ENCODE measurements at places on chromosomes 6 and 20. TPM values are rescaled to one million over a fixed set of nuclear protein-coding genes. Genes with fewer than 3 reads are reported as not detected.

The PHACTR3 gene
- polyA plus RNA-seq: 11.3 TPM

The OR2H2 gene
- not detected for polyA plus RNA-seq

The DDRGK1 gene
- 35.7 TPM for polyA plus RNA-seq

The CLPSL1 gene
- polyA plus RNA-seq: not detected

The TRIM38 gene
- polyA plus RNA-seq: 3.4 TPM

The COL9A3 gene
- polyA plus RNA-seq: 0.16 TPM

The GSTA5 gene
- not detected for polyA plus RNA-seq

The GCNT2 gene
- polyA plus RNA-seq: 0.02 TPM

The HSP90AB1 gene
- 1,054 TPM for polyA plus RNA-seq

The SLC22A1 gene
- polyA plus RNA-seq: 0.08 TPM

The SERAC1 gene
- 5.3 TPM for polyA plus RNA-seq

The CD83 gene
- 1.9 TPM for polyA plus RNA-seq

The RING1 gene
- 17.0 TPM for polyA plus RNA-seq

The ENPP1 gene
- polyA plus RNA-seq: 0.17 TPM

The CAPN11 gene
- not detected for polyA plus RNA-seq

The C2 gene
- polyA plus RNA-seq: not detected

The OPN5 gene
- not detected for polyA plus RNA-seq
